ENCODE measurements at places on chromosomes 13 and 19.

- DNase-seq = no peak
These were observed 1265.5 kb downstream of the PCDH9 start for GRCh38 chr13:65964672-65965071.

- no peak for DNase-seq
These were observed 16.2 kb downstream of the TLE6 start for GRCh38 chr19:2993579-2993978.

- DNase-seq = no peak
These were observed 142.8 kb downstream of the KLF12 start for GRCh38 chr13:73991384-73991783.

DNA sequence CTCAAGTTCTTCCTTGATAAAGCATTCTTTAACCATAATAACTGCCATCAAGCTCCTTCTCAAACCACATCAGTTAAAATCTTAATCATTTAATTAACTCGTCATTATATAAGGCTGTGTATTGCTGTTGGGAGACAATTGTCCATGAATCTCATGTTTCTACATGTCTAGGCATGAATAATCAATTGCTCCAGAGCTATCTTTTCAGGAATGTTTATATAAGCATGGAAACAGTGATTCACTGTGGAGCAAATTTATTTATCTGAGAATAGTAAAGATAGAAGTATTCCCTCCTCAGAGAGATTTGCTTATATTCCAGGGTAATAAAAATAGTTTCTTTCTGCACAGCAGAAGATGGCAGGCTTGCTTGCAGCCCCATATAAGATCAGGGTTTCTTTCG, 71.1 kb downstream of the CBY2 start:
- DNase-seq = no peak

- no peak for DNase-seq
These were observed 41.2 kb upstream of the TRPC4 start for GRCh38 chr13:37910790-37911189.
